ENCODE measurements at places on chromosomes 11 and 22. TPM values are rescaled to one million over a fixed set of nuclear protein-coding genes. Genes with fewer than 3 reads are reported as not detected.
A peak's percentile ranks its signal among the peaks of the same experiment; 100 is the strongest.

- DNase-seq: peak; percentile 90
- H3K4me3 ChIP-seq: peak overlapping the region; percentile 8
- H3K4me1 ChIP-seq: peaks cover 12% of the 10 kb centered on the region
- H3K27ac ChIP-seq: no peak overlapping the region
- H3K36me3 ChIP-seq: no peaks in the 10 kb centered on the region
Observed at GRCh38 chr11:82867495-82868082, 32.6 kb downstream of the PRCP start.

GRCh38 chr11:67562963-67563704 is 20.5 kb upstream of the GSTP1 start:
- H3K36me3 ChIP-seq: no peaks in the 10 kb centered on the region
- DNase-seq: no peak
- H3K27ac ChIP-seq: no peak overlapping the region
- peaks cover 19% of the 10 kb centered on the region for H3K4me1 ChIP-seq

LARGE2 gene
- 4.2 TPM for total RNA-seq

PANX3 gene
- not detected for total RNA-seq

- H3K4me1 ChIP-seq: peaks cover 34% of the 10 kb centered on the region
- peak overlapping the region; percentile 60 for H3K4me3 ChIP-seq
- no peaks in the 10 kb centered on the region for H3K36me3 ChIP-seq
- no peak for DNase-seq
- peaks cover 5% of the 10 kb centered on the region for H3K27me3 ChIP-seq
Observed at GRCh38 chr11:61826930-61827570, 1.1 kb upstream of the FADS2 start.

DNA sequence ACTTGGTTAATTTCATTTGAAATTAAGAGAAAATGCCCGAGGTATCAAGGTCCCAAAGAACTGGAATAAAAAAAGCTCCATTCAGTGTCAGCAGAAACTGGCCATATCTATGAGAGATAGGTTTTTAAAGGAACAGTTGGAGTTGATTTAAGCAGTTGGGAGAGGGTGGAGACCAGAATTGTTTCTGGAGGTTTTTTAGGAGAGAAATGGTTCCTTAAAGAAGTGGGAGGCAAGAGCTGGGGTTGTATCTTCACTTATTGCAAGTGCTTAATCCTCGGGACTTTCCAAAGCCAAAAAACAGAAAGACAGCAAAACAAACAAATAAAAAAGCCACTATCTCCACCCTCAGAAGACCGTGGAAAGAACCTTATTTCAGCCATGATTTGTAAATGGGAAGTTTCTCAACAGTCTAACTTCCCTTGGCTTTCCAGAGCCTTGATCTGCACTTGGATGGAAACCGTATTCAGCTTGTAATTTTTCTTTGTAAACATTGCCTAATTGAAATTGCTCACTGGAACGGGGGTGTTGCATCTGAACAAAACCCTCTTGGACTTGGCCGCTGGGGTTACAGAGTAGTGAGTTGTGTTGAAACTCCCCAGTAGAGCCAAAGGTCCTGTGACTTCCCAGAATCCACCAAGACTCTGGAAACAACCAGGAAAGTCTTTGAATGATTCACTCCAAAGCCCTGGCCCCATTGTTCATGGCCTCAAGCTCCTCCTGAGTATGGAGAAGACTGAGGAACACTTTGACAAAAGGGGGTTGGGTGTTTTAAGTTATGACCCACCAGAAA is 115.6 kb downstream of the SLC1A2 start:
- H3K4me3 ChIP-seq: no peak overlapping the region
- peak overlapping the region; percentile 76 for H3K27ac ChIP-seq
- H3K4me1 ChIP-seq: peaks cover 16% of the 10 kb centered on the region
- peak; percentile 54 for DNase-seq
- no peaks in the 10 kb centered on the region for H3K27me3 ChIP-seq
- H3K36me3 ChIP-seq: no peaks in the 10 kb centered on the region

MUC2 gene
- total RNA-seq: 0.45 TPM

DNA sequence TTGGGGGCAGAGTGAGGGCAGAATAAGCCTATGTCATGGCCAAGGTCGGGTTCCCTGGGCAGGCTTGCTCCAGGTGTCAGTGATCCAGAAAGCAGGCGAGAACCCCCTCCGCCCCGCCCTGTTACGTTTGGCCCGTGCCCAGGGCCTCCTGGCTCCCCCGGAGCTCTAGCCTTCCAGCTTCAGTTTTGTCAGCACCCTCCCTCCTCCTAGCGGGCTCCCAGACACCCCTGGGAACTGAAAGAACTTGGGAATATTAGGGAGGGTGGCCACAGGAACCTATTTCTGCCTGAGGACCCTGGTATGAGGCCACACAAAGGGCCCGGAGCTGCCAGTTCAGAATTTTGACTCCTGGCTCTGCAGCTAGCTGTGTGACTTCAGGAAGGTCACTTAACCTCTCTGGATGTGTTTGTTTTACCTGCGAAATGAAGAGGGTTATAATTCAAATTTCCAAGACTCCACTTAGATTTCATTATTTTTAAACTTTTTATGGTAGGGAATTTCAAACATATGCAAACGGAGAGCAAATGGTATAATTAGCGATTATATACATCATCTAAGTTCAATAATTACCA is 1.2 kb downstream of the TUBA8 start:
- H3K27ac ChIP-seq: no peak overlapping the region
- peaks cover 32% of the 10 kb centered on the region for H3K4me1 ChIP-seq
- H3K4me3 ChIP-seq: peak overlapping the region; percentile 54

GRCh38 chr11:125036933-125037332 is 26.2 kb upstream of the SLC37A2 start:
- H3K4me3 ChIP-seq: no peak overlapping the region
- no peaks in the 10 kb centered on the region for H3K4me1 ChIP-seq
- H3K36me3 ChIP-seq: no peaks in the 10 kb centered on the region
- H3K27ac ChIP-seq: no peak overlapping the region
- H3K27me3 ChIP-seq: no peaks in the 10 kb centered on the region

DNA sequence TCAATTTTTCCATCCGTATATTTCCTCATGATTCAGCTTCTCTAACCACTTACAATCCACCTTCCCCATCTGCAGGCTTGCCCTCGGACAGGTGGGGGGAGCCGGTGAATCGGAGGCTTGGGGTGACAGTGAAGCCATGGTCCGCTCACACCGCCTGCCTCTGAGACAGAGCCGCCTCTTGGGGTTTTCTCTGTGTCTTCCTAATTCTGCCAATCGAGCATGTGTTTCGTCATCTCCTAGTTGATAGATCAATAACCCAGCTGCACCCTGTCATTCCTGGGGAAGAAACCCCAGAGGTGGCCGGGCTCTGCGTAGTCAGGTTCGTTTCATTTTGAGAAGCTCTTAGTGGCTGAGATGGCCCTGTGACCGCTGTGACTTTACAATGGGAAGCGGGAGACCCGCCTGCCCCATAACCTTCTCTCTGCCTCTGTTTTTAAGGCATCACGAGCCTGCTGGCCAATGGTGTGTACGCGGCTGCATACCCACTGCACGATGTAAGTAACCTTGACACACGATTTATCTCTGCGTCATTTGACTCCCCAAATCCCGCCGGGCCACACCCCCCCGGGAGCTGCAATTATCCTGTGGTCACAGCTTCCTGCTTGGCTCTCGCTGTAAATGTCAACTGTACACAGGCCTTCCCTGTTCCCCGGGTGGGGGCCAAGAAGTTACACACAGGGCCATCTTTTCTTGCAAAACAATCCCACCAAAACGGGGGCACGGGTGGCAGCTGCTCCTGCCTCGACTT is 33.3 kb downstream of the ANO1 start:
- peak; percentile 39 for DNase-seq
- H3K27ac ChIP-seq: no peak overlapping the region
- no peaks in the 10 kb centered on the region for H3K4me1 ChIP-seq
- H3K27me3 ChIP-seq: no peaks in the 10 kb centered on the region
- no peaks in the 10 kb centered on the region for H3K36me3 ChIP-seq
- H3K4me3 ChIP-seq: no peak overlapping the region

- no peak overlapping the region for H3K27ac ChIP-seq
- H3K4me3 ChIP-seq: no peak overlapping the region
- peaks cover 64% of the 10 kb centered on the region for H3K36me3 ChIP-seq
- no peaks in the 10 kb centered on the region for H3K4me1 ChIP-seq
Observed at GRCh38 chr11:6452219-6452618, 11.4 kb upstream of the HPX start.

- no peaks in the 10 kb centered on the region for H3K27me3 ChIP-seq
- H3K4me3 ChIP-seq: no peak overlapping the region
- DNase-seq: no peak
- no peak overlapping the region for H3K27ac ChIP-seq
- H3K36me3 ChIP-seq: no peaks in the 10 kb centered on the region
Observed at GRCh38 chr11:41872426-41872825, 413.0 kb upstream of the LRRC4C start.

GRCh38 chr11:70525006-70525405 is 126.7 kb downstream of the CTTN start:
- H3K36me3 ChIP-seq: no peaks in the 10 kb centered on the region
- peaks cover 5% of the 10 kb centered on the region for H3K4me1 ChIP-seq
- no peaks in the 10 kb centered on the region for H3K27me3 ChIP-seq
- DNase-seq: no peak

- no peaks in the 10 kb centered on the region for H3K27me3 ChIP-seq
- no peak for DNase-seq
- H3K36me3 ChIP-seq: no peaks in the 10 kb centered on the region
Observed at GRCh38 chr11:63417174-63417852, 47.7 kb downstream of the SLC22A9 start.

DNA sequence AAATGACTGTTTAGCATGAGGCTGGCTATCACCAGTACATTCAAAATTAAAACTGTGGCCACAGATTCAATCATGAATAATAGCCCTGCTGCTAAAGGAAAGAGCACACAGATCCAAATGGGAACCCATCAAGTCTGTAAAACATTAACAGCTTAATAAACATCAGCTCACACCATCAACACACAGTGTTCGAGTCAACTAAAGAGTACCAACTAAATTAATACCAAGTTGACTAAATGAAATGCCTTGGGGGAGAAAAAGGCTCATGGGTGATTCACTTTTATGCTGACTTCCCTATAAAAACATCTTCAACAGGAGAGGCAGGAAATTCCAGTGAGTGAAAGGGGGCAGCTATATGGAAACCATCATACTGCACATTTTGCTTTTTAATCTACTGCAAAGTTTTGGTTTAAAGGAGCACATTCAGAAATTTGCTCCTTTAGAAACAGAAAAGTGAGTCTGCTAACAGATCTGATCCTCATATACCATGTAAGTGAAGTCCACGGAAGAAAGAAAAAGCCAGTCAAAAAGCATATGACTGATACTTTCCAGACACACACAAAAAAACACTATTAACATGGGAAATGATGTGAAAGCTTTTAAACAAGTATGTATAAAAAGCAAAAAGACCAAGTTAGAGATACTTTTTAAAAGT is 16.3 kb downstream of the LGR4 start:
- no peaks in the 10 kb centered on the region for H3K36me3 ChIP-seq
- no peak overlapping the region for H3K4me3 ChIP-seq
- DNase-seq: no peak
- H3K27ac ChIP-seq: no peak overlapping the region

DNA sequence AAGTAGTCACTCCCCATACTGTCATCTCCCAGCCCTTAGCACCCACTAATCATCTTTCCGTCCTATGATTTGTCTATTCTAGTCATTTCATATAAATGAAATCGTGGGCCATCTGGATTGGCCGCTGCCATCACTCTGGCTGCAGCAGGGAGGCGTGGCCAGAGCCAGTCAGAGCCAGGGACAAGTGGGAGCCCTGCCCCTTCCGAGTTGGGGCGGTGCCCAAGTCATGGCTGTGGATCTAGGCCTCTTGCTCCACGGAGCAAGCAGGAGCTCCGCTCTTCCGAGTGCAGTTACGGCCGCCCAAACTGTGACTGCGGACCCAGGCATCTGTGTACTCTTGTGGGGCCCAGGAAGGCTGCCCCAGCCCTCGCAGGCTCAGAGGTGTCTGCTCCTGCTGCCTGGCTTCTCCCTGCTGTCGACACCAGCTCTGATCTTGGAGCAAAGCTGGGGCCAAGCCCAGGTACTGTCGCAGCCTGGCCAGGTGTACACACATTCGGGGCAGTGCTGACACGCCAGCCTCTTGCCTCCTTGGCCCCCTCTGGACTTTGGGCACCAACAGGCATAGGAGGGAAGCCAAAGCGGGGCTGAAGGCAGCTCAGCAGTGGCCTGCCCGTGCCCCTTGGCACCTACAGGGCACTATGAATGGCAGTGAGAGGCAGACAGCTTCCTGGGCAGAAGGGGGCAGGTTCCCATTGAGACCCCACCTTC is 8.4 kb downstream of the MRPL48 start:
- H3K4me3 ChIP-seq: no peak overlapping the region
- DNase-seq: peak; percentile 52
- no peaks in the 10 kb centered on the region for H3K27me3 ChIP-seq
- peaks cover 12% of the 10 kb centered on the region for H3K4me1 ChIP-seq
- no peak overlapping the region for H3K27ac ChIP-seq

DNA sequence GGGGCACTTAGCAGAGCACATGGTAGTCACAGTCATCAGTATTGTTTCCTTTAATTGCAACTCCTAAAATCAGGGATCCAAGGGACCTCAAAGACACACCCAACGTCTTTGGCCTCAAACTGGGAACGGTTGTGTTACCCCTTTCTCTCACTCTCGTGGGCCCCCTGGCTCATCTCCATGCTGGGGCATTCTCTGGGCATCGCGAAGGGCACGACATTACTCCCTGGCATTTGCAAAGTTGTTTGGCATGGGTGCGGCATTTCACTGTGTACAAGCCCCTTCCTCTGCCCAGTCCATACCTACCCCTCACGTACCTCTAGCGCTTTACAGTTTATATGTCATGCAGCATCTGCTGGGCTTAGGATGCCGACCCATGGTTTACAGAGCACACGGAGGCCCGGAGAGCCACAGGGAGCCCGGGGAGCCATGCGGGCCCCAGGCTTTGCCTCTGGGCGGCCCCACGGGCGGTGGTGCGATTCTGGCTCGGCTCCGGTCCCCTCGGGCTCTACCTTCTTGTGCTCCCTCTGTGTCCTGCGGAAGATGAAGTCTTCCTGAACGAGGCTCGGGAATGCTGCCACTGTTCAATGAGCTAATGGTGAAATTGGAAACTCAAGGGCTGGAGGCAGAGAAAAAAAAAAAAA is 21.9 kb upstream of the CACNG2 start:
- no peak for DNase-seq
- no peaks in the 10 kb centered on the region for H3K4me1 ChIP-seq
- no peaks in the 10 kb centered on the region for H3K27me3 ChIP-seq
- no peaks in the 10 kb centered on the region for H3K36me3 ChIP-seq

MIF gene
- total RNA-seq: 267 TPM
